Activated CD4-positive, alpha-beta T cell treated with anti-CD3 and anti-CD28 coated beads, Interleukin-10, Interleukin-2, amounts not matched to agents 100 ng/mL and 50 ng/mL, durations not matched to agents 16 hours and 8 hours (primary cell): ENCODE measurements at places on chromosomes 11 and 22.

DNA sequence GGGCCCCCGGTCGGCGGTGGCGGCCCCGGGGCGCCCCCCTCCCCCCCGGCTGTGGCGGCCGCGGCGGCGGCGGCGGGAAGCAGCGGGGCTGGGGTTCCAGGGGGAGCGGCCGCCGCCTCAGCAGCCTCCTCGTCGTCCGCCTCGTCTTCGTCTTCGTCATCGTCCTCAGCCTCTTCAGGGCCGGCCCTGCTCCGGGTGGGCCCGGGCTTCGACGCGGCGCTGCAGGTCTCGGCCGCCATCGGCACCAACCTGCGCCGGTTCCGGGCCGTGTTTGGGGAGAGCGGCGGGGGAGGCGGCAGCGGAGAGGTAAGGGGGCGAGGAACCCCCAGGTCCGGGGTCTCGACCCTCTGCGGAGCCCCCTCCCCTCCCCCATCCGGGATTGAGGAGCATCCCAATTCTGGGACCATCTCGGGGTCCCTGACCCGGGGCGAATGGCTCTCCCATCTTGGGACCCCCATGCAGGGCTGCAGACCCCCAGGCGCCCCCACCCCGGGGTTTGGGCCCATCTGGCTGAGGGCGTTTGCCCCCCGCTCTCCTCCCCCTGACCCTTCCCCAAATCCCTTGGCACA, 431 bp downstream of the KMT2A start:
- DNase-seq, result peak; percentile 46

GRCh38 chr11:13965337-13965736, 2.8 kb downstream of the SPON1 start:
- no peak for DNase-seq

DNA sequence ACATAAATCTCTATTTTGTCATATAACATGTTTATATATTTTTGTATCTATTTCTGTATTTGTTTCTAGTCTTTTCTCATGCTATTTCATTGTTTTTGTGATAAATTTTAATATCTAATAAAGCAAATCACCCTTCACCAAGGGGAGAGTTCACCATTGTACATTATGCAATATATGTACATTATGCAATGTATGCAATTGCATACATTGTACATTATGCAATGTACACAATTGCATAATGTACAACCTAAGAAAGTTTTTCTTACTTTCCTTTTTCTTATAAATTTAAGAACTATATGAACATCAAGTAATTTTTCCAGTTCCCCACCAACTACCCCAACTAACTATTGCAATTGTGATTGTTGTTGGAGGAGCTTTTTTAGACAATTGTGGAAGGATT, 44.1 kb upstream of the GLYATL2 start:
- no peak for DNase-seq

DNA sequence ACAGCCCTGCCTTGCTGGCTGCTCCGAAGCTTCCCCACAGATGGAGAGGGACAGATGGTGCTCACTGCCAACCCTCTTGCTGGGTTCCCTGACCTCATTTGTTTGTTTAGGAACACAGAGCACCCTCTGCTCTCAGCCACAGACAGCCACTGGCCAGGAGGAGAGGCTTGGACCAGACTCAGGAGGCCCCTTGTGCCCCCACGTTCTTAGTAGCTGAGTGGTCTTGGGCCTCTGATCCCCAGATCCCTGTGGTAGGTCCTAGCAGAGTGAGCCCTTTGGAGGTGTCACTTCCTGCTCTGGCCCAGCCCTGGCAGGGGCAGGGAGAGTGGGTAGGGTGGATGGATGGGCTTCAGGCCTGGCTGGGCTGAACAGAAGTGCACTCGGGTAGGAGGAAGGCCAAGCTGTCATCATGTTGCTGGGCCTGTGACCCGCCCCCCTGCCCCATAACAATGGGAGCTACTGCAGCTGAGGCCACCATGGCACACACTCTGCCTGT, 84.0 kb downstream of the DHCR7 start:
- no peak for DNase-seq

- no peak for DNase-seq
Measured at GRCh38 chr22:31248965-31249958, 37.2 kb downstream of the LIMK2 start.

- DNase-seq, result no peak
Measured at GRCh38 chr22:22144858-22145257, 99.7 kb upstream of the VPREB1 start.

- no peak for DNase-seq
Measured at GRCh38 chr22:49882519-49883293, 29.1 kb downstream of the ZBED4 start.

DNA sequence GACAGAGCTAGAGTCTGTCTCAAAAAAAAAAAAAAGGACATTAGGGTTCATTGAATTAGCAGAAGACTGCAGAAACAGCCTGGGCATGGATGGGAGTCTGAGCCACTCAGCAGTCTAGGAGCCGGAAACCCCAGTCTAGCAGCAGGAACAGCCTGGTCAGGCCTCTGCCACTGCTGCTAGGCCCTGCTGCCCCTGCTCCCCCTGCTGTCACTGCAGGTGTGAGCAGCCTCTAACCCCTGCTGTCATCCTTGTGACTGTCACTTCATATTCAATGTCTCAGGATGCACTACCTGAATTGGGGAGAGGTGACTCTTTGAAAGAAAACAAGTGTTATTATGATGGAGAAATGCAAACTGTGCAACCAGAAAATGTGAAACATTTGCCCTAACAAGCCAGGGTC, 7.0 kb upstream of the DDX17 start:
- DNase-seq, result peak; percentile 31

- DNase-seq, result no peak
Measured at GRCh38 chr22:18145676-18146388, 4.1 kb upstream of the USP18 start.

- peak; percentile 27 for DNase-seq
Measured at GRCh38 chr11:47399860-47400767, 8.3 kb upstream of the SLC39A13 start.

DNA sequence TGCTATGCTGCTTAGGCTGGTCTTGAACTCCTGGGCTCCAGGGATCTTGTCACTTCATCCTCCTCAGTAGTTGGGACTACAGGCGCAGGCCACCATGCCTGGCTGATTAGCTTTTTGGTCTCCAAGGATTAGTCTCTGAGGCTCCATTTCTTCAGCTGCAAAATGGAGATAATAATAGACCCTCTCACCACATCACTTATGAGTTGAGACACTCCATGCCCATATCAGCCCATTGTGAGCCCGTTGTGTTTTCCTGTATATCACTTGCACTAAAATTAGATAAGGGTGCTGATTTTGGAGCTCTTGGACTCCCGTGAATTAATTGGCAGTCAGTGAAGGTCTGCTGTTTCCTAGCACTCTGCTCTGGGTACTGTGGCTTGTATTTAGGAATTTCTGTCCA, 36.0 kb downstream of the DEPDC5 start:
- no peak for DNase-seq

GRCh38 chr22:39144101-39144767, 8.2 kb downstream of the CBX7 start:
- peak; percentile 77 for DNase-seq

DNA sequence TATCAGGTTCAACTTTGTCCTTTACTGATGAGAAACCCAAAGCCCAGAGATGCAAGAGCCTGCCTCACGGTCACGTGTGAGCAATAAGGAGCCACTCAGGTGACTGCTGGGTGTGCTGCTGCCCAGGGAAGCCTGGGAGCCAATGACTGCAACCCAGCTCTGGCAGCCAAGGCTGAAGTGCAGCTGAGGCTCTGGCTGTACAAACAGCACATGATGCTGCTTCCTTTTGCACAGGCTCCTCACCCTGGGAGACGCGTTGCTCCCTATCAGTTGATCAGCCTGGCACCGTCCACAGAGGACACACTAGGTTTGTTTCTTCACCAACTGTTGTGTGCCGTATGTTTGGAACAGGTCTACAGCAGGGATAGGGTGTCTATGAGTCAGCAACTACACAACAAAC, 168.7 kb downstream of the EFCAB6 start:
- no peak for DNase-seq

DNA sequence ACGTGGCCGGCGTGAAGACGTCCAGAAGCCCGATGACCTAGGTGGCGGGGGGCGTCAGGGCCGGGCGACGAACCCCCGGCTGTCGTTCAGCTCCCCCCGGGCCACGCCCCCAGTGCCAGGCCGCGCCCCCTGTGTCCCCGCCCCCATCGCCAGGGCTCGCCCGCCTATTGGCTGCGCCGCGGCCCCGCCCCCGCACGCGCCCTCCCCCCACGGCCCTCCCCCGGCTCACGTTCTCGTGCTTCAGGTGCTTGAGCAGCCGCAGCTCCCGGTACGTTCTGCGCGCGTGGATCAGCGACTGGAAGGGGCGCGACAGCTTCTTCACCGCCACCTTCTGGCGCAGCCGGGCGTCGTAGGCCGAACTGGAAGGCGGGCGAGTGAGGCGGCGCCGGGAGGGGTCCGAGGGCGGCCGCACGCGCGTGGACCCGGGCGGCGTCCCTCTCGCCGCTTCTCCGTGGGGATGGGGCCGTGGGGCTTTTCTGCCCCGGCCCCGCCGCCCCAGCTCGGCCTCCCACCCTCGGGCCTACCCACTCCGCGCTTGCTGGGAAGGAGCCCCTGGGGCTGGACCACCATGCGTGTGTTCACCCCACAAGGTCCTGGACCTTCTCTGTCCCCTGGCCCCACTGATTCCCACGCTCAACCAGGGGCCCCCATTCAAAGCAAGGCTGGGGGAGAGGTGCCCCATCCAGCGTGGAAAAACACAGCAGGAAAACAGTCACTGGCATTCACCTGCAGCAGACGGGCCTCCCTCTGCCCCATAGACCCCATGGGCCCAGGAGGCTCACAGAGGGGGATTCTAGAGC, 2.4 kb downstream of the MAPK11 start:
- peak; percentile 65 for DNase-seq

GRCh38 chr11:111123463-111124398, 121.8 kb upstream of the POU2AF2 start:
- no peak for DNase-seq

DNA sequence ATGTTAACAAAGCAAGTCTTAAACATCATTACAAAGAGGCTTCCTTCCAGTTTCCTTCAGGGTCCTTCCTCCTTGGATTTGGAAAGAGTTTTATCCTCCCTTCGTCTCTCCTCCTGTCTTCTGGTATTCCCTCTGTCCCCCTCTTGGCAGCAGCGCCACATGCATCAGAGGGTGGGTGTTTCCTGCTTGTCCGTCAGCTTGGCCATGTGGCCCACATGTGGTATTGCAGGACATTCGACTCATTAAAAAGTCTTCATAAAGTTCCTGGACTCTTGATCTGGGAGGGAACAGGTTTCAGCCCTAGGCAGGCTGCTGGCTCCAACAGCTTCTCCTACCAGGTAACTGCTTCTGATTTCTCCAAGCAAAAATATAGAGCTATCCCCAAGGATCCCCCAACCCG, 189.8 kb downstream of the CSNK2A3 start:
- no peak for DNase-seq
